ENCODE measurements at places on chromosomes 4 and X.
A peak's percentile ranks its signal among the peaks of the same experiment; 100 is the strongest.

- no peak for DNase-seq
Measured at GRCh38 chrX:122856205-122856604, 327.9 kb upstream of the GRIA3 start.

DNA sequence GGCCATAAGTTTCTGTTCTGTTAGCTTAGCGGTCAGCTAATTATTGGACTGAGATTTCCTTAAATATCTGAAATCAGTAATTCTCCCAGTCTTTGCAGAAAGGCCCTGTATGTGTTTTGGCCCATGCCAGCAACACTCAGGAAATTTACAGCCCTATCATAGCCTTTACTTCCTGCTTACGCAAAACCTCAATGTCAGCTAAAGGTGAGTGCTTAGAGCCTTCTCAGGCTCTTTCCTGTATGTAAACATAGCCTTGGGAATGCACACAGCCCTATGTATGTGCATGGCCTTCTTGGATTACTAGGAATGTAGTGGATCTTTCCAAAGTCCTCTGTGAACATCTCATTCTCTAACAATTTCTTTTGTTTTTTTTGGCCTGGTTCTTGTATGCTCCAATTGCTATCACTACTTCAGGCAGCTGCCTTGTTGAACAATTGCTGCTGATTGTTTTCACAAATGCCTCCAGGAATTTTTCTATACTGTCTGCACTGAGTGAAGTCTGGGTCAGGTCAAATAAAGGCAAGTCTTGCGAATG lies 200.0 kb downstream of the PPP1R2C start:
- no peak for DNase-seq

- no peak for DNase-seq
Measured at GRCh38 chr4:98921292-98921691, 7.6 kb downstream of the EIF4E start.

DNA sequence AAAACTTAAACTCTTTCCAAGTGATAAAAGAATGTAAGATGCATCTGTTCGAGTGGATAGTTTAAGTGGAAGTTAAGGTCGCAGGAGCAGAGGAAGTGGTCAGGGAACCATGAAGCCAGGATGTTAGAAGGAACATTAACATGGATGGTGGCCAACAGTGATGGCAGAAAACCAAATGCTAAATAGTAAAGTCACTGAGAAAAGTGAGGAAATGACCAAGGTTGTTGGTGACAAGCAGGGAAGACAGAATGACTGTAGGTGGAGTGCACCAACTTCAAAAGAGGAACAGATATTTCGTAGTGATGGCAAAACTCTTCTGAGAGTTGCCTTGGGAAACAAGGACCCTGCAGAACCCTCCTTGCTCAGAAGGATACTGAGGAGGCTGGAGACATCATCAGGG lies 226.2 kb downstream of the PALLD start:
- DNase-seq = no peak

GRCh38 chrX:153875391-153876111 lies 10.4 kb downstream of the L1CAM start:
- no peak for DNase-seq

GRCh38 chr4:4302416-4302815 lies 12.4 kb downstream of the ZBTB49 start:
- no peak for DNase-seq

GRCh38 chr4:71980976-71981375 lies 50.8 kb upstream of the NPFFR2 start:
- DNase-seq = no peak

DNA sequence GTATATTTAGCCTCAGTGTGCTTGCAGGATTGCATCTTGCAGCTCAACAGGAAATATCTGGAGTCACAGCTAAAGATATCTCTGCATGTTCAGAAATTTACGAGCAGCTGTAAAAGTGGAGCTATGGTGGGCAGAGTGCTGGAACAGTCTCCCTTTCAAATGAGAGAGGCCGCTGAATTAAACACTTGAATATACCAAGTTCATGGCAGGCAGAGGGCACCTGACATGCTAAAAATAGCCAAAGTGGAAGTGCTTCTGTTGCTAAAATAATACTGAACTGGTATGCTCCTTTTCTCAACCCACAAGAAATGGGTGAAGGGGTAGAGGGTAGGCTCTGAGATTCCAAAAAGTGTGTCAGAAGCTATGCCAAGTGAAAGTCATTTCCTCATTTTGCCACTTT lies 98.1 kb downstream of the MGST2 start:
- DNase-seq = no peak

DNA sequence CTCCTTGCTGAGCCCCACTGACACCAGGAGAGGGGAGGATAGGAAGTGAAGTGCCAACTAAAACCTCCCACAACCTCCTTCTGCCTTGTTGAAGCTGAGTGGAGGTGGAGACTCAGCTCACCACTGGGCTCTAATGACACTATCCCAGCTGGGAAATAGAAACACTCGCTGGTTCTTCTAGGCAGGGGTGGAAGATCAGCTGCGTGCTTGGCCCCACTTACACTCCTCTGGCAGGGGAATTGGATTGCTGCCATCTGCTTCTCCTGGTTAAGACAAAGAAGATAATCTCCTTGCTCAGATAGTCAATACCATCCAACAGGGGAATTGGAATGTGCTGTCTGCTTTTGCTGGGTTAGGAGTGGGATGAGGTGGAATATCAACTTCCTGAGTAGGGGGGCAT lies 392.5 kb downstream of the ZNF674 start:
- DNase-seq = no peak

DNA sequence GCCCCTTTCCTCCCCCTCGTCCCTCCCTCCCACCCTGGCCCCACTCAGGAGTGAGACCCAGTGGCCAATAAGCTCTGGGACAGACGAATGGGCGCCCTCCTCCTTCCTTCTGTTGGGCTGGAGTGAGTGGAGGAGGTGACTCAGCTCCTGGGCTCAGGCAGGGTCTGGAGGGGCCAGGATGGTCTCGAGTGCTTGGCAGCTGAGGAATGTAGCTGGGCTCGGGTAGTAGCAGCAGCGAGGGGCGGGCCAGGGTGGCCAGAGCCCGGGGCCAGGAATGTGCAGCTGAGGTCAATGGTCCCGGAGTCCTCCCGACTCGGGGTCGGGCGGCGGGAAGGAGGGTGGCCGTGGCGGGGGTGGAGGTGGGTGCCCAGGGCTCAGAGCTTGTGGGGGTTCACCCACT lies 15.0 kb downstream of the G6PD start:
- peak; percentile 81 for DNase-seq

GRCh38 chr4:137923494-137923893 lies 318.7 kb downstream of the SLC7A11 start:
- no peak for DNase-seq

GRCh38 chr4:7906171-7906701 lies 33.4 kb downstream of the AFAP1 start:
- no peak for DNase-seq

- DNase-seq = peak; percentile 97
Measured at GRCh38 chr4:3292571-3293400, at the start of gene RGS12. Gene RGS12 (plus strand): TSS chr4:3293021. CDS start chr4:3316171, 23,150 bp downstream.

DNA sequence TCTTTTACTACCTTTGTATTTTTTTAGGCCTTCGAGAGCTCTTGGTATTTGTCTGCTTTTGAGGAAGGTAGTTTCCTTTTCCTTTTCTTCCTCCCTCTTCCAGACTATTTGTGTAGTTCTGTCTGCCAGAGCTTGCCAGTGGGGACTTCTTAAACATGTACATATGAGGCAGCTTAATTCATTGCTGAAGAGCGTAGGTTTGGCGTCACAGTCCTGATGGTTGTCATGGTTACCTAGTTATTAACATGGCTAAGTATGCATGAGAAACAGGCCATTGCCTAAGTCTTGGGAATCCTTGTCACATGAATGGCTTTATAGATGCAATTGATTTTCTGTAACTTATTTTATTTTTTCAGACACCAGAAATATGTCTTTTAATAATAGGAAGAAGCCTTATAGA lies 48.5 kb upstream of the ARMCX2 start:
- DNase-seq = no peak

GRCh38 chr4:105551965-105552746 lies at the start of gene ARHGEF38:
Gene ARHGEF38 (plus strand): TSS chr4:105552620. CDS start chr4:105552766, 146 bp downstream.
- no peak for DNase-seq

- DNase-seq = no peak
Measured at GRCh38 chr4:81946996-81947395, 426.8 kb downstream of the HNRNPD start.

GRCh38 chr4:52172166-52172565 lies 121.1 kb downstream of the SPATA18 start:
- no peak for DNase-seq

- no peak for DNase-seq
Measured at GRCh38 chrX:14030174-14030530, 460 bp upstream of the GEMIN8 start.

- no peak for DNase-seq
Measured at GRCh38 chr4:17027495-17027894, 129.1 kb upstream of the LDB2 start.

DNA sequence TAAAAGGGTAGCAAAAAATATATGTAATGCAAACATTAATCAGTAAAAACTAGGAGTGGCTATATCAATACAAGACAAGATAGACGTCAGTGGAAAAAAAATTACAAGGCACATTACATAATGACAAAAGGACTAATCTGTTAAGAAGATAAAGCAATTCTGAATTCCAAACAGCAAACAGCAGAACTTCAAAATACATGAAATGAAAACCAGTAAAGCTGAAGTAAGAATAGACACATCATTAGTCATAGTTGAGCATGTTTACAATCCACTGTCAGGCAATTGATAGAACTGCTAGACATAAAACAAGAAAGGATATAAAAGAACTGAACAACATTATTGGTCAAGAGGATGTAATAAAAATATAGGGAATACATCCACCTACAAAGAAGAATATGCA lies 12.2 kb downstream of the SULT1B1 start:
- no peak for DNase-seq

DNA sequence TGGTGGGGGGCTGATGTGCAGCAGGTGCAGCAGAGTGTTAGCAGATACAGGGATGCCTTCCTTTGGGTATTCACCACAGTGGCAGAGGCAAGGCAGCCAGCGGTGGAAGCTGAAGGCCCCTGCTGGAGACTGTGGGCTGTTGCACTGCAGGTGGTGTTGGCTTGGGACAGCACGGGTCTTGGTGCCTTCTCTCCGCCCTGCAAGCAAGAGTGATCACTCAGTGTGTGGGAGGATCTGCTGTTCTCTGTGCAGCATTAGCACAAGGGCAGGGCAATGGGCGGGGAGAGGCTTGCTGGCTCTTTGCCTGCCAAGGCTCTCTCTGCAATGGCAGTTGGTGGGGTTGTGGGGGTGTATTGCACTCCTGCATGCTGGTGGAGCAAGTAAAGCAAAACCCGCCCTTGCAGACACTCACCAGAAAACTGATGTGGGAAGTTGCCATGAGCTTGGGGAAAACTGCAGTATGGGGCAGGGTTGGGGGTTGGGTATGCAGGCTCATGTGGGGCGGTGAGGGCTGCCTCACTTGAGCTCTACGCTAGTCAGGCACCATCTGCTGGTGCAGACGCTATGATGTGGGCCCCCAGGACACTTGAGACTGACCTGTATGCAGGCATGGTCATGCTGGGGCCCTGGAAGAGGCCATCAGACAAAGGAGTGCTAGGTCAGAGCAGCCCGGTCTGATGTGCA lies 820.8 kb upstream of the GRIA3 start:
- no peak for DNase-seq

- peak; percentile 44 for DNase-seq
Measured at GRCh38 chr4:72418458-72418857, 150.6 kb downstream of the ADAMTS3 start.

- no peak for DNase-seq
Measured at GRCh38 chrX:68596871-68597270, 50.6 kb upstream of the STARD8 start.
